Fibroblast of skin of left biceps (primary cell): ENCODE measurements at places on chromosomes 3 and 15.

GRCh38 chr3:156817646-156818272, 8.4 kb upstream of the LEKR1 start:
- DNase-seq = no peak

DNA sequence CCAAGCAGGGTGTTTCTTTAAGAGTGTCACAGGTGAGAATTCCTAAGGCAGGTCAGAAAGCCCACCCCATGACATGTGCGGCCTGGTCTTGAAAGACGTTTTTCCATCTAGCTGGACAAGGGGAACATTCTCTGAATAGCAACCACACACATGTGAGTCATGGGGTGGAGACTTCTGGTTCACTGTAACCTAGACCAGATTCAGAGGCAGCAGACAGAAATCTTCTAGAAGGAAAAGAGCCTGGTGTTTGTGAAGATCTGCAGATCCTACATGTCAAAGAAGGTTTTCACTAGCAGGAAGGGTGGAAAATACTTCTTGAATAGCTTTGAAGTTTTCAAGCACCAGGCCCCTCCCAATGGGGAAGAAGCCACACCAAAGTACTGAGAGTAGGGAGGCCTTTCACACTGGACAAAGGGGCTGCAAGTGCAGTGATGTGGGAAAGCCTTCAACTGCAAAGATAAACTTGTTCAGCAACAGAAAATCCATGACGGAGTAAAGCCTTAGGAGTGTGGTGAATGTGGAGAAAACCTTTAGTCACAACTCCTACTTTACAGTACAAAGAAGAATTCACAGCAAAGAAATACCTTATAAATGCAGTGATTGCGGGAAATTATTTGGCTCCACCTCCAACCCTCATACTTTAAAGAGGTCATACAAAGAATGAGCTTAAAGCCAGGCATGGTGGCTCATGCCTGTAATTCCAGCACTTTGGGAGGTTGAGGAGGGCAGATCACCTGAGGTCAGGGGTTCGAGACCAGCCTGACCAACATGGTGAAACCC, 17.6 kb downstream of the ADAM10 start:
- DNase-seq = no peak

GRCh38 chr3:23668430-23668904, 137.3 kb upstream of the UBE2E1 start:
- peak; percentile 76 for DNase-seq

DNA sequence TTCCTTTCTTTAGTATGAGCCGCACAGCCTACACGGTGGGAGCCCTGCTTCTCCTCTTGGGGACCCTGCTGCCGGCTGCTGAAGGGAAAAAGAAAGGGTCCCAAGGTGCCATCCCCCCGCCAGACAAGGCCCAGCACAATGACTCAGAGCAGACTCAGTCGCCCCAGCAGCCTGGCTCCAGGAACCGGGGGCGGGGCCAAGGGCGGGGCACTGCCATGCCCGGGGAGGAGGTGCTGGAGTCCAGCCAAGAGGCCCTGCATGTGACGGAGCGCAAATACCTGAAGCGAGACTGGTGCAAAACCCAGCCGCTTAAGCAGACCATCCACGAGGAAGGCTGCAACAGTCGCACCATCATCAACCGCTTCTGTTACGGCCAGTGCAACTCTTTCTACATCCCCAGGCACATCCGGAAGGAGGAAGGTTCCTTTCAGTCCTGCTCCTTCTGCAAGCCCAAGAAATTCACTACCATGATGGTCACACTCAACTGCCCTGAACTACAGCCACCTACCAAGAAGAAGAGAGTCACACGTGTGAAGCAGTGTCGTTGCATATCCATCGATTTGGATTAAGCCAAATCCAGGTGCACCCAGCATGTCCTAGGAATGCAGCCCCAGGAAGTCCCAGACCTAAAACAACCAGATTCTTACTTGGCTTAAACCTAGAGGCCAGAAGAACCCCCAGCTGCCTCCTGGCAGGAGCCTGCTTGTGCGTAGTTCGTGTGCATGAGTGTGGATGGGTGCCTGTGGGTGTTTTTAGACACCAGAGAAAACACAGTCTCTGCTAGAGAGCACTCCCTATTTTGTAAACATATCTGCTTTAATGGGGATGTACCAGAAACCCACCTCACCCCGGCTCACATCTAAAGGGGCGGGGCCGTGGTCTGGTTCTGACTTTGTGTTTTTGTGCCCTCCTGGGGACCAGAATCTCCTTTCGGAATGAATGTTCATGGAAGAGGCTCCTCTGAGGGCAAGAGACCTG, 13.2 kb downstream of the GREM1 start:
- no peak for DNase-seq

DNA sequence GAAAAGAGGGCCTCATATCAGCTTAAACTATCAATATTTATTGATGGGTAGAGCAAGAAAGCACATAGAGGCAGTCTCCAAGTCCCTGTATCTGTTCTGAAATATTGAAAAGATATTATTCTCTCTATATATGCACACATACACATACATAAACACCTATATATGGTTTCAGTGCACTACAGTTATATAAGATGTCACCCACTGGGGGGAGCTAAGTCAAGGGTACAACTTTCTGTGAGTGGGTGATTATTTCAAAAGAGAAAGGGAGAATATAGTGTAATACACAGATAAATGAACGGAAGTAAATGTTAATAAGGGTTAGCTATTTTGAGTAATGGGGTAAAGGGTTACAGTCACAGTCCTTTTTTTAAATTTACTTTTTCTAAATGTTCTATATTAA, 8.8 kb downstream of the SNTN start:
- DNase-seq = no peak
